HepG2 (cell line): ENCODE measurements at places on chromosomes 3 and 15. TPM values are rescaled to one million over a fixed set of nuclear protein-coding genes. Genes with fewer than 3 reads are reported as not detected.

CYP11A1 gene
- 0.66 and 0.86 TPM in 2 replicates for total RNA-seq

GOLGA6L25 gene
- total RNA-seq: not detected in 2 replicates

RNF7 gene
- 94.7 and 102 TPM in 2 replicates for total RNA-seq

DGKG gene
- 6.2 and 10.2 TPM in 2 replicates for total RNA-seq

CNTN4 gene
- 0.13 TPM in 1 of 2 replicates, not detected in the other for total RNA-seq

DISP2 gene
- total RNA-seq: 0.09 and 0.15 TPM in 2 replicates

ATP10A gene
- total RNA-seq: 0.36 and 0.58 TPM in 2 replicates

PLA2G4E gene
- not detected in 2 replicates for total RNA-seq

MOBP gene
- not detected in 2 replicates for total RNA-seq

GHSR gene
- total RNA-seq: not detected in 2 replicates

CCDC71 gene
- total RNA-seq: 13.3 and 14.3 TPM in 2 replicates

ONECUT1 gene
- total RNA-seq: 9.1 and 9.3 TPM in 2 replicates

MESP2 gene
- total RNA-seq: not detected in 2 replicates

IL17RE gene
- total RNA-seq: 6.7 and 14.5 TPM in 2 replicates

LTK gene
- total RNA-seq: not detected in 2 replicates

PLSCR5 gene
- total RNA-seq: not detected in 2 replicates

GOLGA8Q gene
- total RNA-seq: not detected in 2 replicates

GMNC gene
- total RNA-seq: not detected in 2 replicates

CELF6 gene
- total RNA-seq: 0.10 and 0.49 TPM in 2 replicates

ALG1L2 gene
- 0.55 TPM in 1 of 2 replicates, not detected in the other for total RNA-seq

PIERCE2 gene
- total RNA-seq: not detected in 2 replicates

PRSS50 gene
- total RNA-seq: not detected in 2 replicates

ROBO2 gene
- not detected in 2 replicates for total RNA-seq

MYO5C gene
- 23.7 and 37.3 TPM in 2 replicates for total RNA-seq

GRIP2 gene
- 0.08 and 0.24 TPM in 2 replicates for total RNA-seq

SCN5A gene
- not detected in 2 replicates for total RNA-seq

CCDC39 gene
- total RNA-seq: not detected in 2 replicates

TRIM59 gene
- 3.2 and 4.1 TPM in 2 replicates for total RNA-seq

C3orf85 gene
- total RNA-seq: not detected in 2 replicates

CHDH gene
- total RNA-seq: 40.4 and 48.9 TPM in 2 replicates

STAG1 gene
- 25.9 and 37.8 TPM in 2 replicates for total RNA-seq
